ENCODE measurements at places on chromosomes 11 and 22.
A peak's percentile ranks its signal among the peaks of the same experiment; 100 is the strongest.

- DNase-seq, result no peak
Measured at GRCh38 chr11:96341211-96342013, 1.6 kb downstream of the MAML2 start.

- DNase-seq, result no peak
Measured at GRCh38 chr22:42432020-42432596, at the start of gene NFAM1. Gene NFAM1, minus strand, starts transcription at chr22:42432403. Its CDS starts 46 bp downstream, at chr22:42432357.

DNA sequence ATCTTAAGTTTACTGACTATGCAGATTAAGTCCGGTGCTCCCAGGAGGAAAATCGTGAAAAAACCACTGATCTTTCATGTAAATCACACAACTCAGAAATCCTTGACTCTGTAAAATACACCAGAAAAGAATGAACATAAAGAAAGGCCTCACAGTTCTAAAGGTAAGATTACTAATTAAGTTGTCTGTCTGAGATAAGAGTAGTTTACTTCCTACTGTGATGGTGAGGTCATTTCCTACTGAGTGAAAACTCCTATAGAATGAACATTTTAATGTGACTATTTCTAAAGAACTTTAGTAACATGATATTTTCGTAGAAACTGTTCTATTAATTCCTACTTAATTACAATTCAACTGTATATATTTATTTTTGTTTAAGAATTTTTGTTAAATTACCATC is 774.4 kb upstream of the CHORDC1 start:
- DNase-seq, result no peak

GRCh38 chr22:24938741-24939341 is 7.7 kb downstream of the LHFPL7 start:
- DNase-seq, result no peak

GRCh38 chr11:65487467-65488272 is 11.2 kb upstream of the MALAT1 start:
- DNase-seq, result peak; percentile 99

- no peak for DNase-seq
Measured at GRCh38 chr22:23565915-23566704, 14.0 kb downstream of the IGLL1 start.

- DNase-seq, result no peak
Measured at GRCh38 chr11:62057069-62057468, 66.7 kb upstream of the INCENP start.

DNA sequence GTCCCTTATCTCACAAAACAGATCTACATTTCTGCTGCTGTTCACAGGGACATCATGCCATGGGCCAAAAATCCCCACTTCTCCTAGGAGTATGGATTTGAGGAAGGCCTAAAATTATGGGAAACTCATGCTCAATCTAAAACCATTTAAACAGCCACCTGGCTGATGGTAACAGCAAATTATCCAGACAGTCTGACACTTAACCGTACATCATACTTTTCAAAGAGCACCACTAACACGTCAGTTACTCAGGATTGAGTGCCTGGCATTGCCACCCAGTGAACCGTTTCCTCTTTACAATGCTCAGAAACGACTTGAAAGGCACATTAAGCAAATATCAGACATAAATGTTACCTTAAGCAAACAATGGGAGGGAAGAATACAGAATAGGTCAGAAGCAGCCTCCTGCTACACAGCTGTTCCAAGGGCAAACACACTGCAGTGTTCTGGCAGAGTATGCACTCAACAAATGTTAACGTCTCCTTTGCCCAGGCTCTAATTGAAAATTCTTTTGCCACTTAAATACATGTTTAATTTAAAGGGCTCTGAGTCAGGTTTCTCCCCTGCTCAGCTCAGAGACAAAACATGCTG is 18.8 kb upstream of the SLC36A4 start:
- DNase-seq, result no peak

GRCh38 chr11:112400476-112401014 is 139.9 kb upstream of the PLET1 start:
- DNase-seq, result no peak

- DNase-seq, result no peak
Measured at GRCh38 chr22:46976143-46976542, 213.7 kb downstream of the TBC1D22A start.

- DNase-seq, result no peak
Measured at GRCh38 chr11:44382118-44382517, 72.2 kb upstream of the ALX4 start.

- DNase-seq, result no peak
Measured at GRCh38 chr11:19241260-19242178, 774 bp upstream of the E2F8 start.

GRCh38 chr11:38791346-38791961 is 2193.4 kb upstream of the RAG2 start:
- DNase-seq, result no peak

DNA sequence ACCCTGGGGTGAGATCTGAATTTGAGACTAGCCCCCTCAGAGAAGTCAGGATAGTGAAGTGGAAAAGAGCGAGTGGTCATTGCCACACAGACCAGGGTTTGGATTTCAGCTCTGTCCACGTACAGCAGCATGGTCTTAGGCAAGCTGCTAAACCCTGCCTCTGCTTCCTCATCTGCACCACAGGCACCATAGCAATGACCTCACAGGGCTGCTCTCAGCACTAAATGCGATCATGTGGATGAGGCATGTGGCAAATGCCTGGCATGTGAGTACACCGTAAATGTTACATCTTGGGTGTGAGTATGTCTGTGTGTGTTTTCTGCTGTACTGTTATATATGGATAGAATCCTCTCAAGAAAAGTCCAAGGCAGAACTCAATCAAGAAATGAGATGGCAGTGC is 15.8 kb downstream of the NAV2 start:
- no peak for DNase-seq

GRCh38 chr22:20156611-20157429 is 6.0 kb upstream of the CCDC188 start:
- DNase-seq, result peak; percentile 83

DNA sequence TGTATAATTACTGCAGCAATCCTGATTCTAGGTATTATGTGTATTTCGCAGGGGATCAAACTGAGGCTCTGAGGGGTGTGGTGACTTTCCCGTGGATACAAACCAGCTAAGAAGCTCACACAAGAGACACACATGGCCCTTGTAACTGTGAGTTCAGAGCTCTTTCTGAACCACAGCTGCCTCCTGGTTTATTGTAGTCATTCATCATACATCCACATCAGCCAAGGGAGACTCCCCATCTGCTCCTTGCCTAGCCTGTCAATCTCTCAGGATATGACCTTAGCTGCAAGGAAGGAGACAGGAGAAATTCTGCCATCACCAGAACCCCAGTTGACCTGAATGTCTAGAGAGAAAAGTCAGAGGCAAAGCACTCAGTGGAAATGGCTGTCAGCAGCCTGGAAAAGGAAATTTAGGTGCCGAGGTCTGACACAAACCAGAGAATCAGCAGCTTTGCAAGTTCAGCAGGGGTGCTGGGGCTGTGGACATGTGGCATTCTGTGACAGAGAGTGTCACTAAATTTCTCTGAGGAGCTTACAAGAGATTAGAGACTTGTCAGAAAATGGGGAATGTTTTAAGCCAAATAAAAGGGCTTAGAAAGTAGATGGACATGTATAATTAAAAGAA is 209.5 kb downstream of the AASDHPPT start:
- no peak for DNase-seq

- DNase-seq, result peak; percentile 42
Measured at GRCh38 chr11:61922539-61922938, 5.2 kb upstream of the RAB3IL1 start.

GRCh38 chr22:30414525-30415047 is 11.0 kb upstream of the MTFP1 start:
- DNase-seq, result no peak

DNA sequence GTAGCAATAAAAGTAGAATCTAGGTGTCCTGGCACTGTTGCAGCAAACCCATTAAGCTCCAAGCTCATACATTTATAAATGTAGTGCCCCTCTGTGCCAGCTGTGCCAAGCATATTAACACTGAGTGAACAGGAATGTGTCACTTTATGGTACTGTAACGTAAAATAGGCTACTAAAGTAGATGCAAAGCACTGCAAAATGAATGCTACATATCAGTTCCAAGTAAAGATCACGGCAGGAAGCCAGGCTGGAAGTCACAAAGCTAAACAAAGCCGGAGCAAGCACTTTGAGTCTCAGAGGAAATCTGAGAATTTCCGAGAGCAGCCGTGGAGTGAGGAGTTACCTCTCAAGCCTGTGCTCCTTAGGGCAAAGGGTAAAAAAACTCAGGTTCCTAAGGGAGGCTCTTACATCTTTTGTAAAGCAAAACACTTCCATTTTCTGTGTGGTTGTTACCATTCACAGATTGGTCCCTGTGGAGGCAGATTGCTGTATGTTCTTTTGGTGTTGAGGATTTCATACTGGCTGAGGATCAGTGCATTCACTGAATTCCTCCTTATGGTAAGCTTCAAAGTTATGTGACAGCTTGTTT is 85.7 kb downstream of the WNT11 start:
- peak; percentile 69 for DNase-seq

DNA sequence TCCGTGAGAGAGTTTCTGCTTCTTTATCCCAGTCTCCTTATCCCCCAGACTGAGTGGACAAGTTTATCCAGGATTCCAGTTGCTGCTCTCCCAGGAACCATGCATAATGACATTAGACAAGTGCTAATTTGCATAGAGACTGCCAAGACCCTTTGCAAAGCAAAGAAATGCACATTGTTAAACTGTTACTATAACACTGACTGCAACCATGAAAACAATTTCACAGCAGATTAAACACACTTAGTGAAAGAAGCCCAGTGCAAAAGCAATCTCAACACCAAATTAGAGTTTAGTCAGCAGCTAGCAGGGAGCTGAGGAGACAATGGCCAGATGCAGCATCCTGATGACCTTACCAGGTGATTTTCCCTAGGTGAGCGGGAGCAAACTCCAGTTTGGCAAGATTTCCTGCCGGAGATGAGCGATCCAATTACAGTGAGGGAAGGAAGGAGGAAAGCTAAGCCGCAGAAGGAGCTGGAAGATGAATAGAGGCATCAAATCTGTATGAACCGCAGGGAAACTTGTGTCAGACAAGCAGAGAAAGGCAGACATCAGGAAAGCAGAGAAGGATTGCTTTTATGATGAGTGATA is 273.8 kb upstream of the B3GAT1 start:
- DNase-seq, result no peak

GRCh38 chr11:85930879-85931366 is 75.7 kb downstream of the CCDC83 start:
- DNase-seq, result no peak

DNA sequence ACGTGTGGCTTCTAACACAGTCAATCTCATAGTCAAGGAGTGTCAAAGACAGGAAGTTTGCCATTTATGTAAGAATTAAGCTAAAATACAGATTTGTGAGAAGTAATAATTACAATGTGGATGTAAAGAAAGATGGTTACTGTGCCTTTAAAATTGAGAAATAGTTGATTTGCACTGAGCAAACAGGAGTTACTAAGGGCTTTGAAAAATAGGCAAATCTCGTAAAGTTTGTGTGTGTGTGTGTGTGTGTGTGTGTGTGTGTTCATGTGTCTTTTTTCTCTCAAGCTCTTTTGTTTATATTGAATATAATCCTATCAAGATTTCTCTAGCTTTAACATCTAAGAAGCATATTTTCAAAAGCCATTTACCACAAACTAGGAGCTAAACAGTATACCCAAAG is 2284.5 kb downstream of the LRRC4C start:
- peak; percentile 32 for DNase-seq

GRCh38 chr22:49391436-49391835 is 436.2 kb downstream of the BRD1 start:
- DNase-seq, result no peak

- DNase-seq, result no peak
Measured at GRCh38 chr11:130383344-130384211, 44.8 kb downstream of the ADAMTS8 start.

- DNase-seq, result no peak
Measured at GRCh38 chr11:1827931-1828330, 6.9 kb upstream of the SYT8 start.

DNA sequence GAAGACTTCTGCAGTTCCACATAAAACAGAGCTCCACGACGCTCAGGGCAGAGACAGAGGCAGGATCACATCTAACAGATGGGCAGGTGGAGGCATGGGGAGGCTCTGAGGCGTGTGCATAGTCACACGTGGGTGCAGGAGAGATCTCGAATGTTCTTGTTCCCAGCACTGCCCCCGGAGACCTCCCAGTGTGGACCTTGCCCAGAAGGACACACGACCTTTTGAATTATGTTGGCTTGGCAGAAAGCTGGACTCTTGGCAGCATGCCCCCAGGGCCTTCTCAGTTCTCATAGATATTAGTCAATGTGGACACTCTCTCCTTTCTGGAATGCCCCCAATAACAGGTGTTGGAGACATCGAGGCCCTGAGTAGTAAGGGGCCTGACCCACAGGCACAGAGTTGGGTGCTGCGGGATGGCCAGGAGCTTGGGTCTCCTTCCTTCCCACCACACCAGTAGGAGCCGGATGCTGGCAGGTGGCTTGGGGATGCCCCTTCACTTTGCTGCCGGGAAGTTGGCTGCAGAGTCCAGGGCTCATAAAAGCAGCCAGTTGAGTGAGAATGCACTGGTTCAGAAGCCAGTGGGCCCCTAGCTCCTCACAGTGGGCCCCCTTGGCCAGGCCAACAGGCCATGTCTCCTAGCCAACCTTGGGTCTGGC is 12.1 kb downstream of the MYEOV start:
- no peak for DNase-seq

DNA sequence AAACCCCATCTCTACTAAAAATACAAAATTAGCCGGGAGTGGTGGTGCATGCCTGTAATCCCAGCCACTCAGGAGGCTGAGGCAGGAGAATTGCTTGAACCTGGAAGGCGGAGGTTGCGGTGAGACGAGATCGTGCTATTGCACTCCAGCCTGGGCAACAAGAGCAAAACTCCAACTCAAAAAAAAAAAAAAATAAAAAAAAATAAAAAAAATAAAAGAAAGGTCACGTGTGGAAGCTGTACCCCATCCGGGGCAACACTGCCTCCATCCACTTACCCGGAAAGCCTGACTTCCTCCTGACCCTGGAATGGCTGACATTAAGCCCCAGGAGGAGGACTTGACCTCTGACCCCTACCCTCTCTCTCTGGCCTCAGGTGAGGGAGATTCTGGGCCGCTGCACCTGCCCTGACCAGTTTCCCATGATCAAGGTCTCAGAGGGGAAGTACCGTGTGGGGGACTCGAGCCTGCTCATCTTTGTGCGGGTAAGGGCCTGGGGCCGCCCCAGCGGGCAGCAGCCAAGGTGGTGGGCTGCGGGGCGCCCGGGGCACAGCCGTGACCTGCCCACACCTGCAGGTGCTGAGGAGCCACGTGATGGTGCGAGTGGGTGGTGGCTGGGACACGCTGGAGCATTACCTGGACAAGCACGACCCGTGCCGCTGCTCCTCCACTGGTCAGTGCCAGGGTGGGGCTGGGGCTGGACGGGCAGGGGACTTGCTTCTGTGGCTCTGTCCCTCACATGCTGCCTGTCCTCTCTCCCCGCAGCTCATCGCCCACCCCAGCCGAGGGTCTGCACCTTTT is 3.8 kb downstream of the GAS2L1 start:
- DNase-seq, result no peak

DNA sequence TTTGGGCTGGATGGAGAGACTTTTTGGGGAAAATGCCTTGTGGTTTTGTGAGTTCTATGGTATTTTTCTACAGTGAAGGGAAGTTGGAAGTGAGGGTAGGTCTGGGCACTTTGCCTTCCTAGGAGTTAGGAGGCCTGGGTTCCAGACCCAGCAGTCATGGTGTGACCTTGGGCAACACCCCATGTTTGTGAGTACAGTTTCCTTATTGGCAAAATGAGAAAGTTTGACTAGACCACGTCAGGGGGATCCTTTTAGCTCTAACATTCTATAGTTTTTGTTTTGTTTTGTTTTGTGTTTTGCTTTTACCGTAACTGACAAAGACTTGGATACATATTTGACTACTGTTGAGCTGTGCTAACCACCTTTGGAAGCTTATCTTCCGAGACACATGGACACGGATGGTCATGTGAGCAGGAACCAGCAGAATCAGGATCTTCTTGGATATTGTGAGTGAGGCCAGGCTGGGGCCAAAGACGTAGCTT is 109.0 kb downstream of the PKNOX2 start:
- no peak for DNase-seq

Data from left lung (tissue), 14 donors.